NCI-H187 treated with DMSO at 0.1 percent for 48 hours (cell line): ENCODE measurements at places on chromosomes 7 and 10.
A peak's percentile ranks its signal among the peaks of the same experiment; 100 is the strongest.

DNA sequence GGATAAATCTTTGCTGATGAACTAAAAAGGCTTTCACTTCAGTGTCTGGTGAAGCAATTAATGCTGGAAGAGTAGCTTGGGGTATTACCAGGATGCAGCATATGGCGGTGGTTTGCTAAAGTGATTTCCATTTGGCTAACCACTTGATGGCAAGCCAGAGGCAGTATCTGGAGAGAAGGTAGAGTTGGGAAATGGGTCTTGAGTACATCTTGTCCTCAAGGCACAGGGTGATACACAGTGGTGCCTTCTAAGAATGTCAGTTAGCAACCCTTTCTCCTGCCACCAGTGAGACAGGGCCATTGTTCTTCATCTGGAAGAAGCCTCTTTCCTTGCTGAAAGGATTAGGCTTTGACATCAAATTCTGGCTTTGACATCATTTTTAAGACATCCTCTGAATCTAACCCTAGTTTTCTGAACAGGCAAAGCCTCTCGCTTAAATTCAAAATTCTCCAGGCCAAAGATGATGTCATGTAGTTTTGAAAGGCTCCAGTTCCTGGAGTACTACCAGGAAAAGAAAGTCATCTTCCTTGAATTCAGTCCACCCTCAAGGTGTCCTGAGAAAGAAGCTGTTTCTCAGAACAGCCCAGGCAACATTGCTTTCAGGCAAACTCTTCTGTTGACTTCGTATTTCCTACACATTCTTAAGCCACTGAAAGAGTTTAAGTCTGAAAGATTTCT is 162.4 kb downstream of the ARID5B start:
- no peak for DNase-seq

DNA sequence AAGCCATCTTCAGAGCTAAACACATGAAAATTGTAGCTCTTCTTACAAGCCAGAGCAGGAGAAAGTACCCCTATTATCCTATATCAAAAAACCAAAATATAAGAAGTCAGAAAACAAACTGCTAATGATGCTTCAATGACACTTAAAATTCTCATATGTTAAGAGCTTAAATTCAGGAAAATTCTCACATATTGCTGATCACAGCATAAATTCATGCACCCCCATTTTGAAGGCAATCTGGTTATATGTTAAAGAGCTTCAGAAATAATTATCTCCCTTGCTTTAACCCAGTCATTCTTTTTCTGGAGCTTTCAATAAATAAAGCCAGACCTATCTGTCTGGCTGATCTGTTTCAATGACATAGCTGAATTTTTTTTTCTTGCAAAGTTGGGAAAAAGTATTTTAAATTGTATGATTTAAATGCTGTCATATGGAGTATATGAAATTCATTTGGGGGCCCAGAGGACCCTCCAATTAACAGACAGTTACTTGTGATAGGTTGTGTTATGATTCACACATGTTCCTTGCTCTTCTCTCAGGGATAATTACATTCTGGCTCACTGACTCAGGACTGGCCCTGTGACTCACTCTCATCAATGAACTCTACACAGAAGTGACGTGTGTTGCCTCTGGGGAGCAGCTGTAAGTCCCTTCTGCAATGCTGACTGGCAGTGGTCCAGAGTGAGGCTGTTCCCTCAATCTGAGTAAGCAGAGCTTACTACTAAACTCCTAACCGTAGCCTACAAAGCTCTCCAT is 85.2 kb downstream of the HGF start:
- peak; percentile 20 for DNase-seq

DNA sequence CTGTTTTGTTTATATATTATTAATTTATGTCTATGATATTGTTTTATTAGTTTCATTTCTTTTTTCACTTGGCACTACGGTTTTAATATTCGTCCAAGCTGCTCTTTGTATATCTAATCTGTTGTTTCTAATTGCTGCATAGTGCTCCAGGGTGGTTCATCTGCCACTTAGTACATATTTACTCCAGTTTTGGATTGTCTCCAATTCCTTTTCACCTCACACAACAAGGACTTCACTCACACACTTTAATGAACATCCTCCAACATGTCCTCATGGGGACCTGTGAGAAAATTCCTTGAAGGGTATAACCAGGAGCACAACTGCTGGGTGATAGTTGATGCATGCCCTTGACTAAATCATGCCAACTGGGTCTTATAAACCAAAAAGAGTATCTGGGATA is 14.1 kb upstream of the NOC3L start:
- DNase-seq, result no peak

DNA sequence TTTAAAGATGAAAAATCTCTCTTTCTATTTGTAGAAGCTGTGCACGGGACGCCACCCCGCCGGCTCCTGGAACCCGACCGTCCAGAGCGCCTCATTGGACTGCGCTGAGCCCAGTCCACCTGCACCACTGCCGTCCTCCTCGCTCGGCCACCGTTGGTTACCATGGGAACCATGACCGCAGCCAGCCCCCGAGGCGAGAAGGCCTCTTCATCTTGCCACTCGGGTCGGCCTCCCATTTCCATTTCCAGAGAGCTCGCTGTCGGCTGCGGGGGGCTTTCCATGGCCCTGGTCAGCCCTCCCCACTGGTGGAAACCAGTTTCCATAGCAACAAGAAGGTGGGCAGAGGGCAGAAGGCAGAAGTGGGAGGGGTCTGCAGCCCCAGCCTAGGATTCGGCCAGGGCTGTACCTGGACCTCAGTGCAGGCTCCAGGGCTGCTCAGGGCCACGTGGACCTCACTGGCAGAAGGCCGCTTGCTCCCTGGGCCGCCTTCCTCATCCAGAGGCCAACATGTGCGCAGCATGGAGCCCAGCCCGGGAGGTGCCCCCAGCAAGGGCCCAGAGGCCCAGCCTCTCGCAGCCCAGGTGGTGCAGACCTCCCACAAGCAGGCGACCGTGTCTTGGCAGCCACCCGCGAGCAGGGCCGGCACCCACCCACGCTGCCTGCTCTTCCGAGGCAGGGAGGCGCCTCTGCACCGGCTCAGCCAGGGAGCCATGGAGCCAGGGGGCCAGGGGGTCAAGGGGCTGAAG is 283.5 kb upstream of the PPP2R2D start:
- no peak for DNase-seq

DNA sequence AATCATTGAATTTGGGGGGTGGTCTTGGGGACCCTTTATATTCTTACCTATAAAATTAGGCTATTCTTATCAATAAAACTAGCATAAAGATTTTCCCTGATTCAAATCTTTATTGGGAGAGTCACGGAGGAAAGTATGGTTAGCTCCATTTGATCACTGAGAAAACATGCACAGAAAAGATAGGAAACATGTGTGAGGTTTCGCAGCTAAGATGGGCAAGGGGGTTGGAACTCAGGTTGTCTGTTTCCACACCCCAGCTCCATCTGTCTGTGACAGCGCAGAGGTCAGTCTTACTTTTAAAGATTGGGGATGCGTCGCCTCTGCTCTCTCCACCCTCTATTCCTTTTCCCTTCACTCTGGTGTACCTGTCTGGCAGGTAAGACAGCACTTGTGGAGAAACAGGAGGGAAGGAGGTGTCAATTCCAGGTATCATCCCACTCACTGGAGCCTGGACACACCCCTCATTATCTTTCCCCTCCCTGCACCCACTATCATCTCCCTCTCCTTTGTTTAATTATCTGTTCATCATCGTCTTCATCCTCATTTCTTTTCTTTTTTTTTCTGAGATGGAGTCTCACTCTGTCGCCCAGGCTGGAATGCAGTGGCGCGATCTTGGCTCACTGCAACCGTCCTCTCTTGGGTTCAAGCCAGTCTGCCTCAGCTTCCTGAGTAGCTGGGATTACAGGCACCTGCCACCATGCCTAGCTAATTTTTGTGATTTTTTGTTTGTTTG is 2.4 kb upstream of the DENND10 start:
- DNase-seq, result no peak

DNA sequence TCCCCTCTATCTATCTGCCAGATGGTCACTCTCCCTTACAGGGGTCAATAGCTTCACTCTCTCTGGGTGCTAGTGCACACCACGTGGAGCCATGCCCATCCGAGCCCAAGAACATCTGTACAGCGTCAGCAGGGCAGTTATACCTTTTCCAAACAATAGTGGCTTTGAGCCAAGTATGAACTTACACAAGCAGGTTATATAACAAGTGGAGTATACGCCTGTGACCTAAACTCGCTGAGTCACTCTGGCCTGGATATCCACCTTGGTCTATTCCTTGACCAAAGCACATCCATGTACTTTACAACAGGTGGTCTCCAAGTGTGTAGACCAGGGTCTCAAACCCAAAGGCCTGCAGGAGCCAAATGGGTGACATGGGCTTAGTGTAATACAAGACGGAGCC is 20.3 kb downstream of the PLAC9 start:
- DNase-seq, result no peak

GRCh38 chr10:130866857-130867256 is 444.7 kb downstream of the TCERG1L start:
- DNase-seq, result no peak

- DNase-seq, result peak; percentile 79
These were observed at the start of gene XRCC2 for GRCh38 chr7:152675759-152676636. XRCC2 (minus strand) TSS chr7:152676141; CDS start chr7:152676079, 62 bp downstream.

DNA sequence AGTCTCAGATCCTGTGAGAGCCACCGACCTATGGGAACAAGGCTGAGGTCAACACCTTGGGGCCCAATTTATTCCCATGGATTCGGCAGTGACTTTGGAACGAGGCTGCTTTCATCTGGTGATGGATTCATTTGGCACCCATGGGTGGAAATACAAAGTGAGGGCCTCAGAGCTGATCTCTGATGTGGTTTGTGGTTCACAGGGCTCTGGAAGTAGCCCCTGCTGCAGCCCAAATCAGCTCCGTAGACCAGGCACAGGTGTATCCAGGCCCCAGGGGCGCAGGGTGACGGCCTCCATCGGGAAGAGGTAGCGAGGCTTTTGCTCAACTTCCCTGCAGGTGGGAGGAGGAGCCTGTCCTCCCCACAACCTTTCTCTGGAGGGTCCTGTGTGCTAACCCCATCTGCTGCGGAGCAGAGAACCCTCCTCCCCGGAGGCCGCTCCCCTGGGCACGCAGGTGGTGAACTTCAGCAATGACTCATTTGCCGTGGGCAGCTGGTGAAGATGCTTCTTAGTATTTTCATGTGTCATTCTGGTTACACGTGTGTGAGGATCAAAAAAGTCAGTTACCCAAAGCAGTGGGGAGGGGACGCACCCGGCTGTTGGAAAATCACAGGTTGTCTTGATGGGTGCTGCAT is 7.5 kb upstream of the JAKMIP3 start:
- no peak for DNase-seq

- DNase-seq, result no peak
These were observed 10.9 kb upstream of the IKZF1 start for GRCh38 chr7:50293509-50294179.

- DNase-seq, result no peak
These were observed 29.3 kb downstream of the AP3M1 start for GRCh38 chr10:74121368-74121767.

- no peak for DNase-seq
These were observed 438.1 kb downstream of the SUGCT start for GRCh38 chr7:40572810-40573465.

- no peak for DNase-seq
These were observed 278.3 kb downstream of the KCNMA1 start for GRCh38 chr10:77359287-77359691.

DNA sequence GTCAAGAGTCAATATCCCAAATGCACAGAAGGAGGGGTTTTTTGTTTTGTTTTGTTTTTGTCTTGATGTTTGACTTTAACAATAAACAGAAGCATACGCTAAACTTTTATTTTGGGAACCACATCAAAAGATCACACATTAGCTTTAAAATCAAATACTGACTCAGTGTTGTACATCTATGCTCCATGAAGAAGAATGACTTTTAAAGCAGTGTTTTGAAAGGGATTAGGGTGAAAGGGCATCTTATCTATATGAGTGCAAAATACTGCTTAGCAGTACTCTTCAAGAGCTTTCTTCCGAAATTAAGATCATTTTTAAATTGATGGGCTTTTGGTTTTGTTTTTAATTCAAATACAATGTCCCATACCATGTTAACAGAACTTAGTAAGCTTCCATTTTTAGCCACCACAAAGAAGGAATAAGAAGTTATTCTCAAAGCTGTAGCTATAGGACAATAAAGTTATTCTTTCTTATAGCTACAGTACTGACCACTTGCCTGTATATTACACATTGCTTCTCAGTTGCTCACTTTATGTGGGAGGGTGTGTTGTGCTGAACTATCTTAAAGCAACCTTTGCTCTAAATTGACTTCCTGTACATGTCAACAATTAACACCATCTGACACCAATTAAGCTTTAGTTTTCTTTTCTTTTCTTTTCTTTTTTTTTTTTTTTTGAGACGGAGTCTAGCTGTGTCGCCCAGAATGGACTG is 144.3 kb upstream of the KAT6B start:
- no peak for DNase-seq

GRCh38 chr7:156100086-156100485 is 287.8 kb upstream of the SHH start:
- DNase-seq, result no peak

- no peak for DNase-seq
These were observed 673.9 kb downstream of the PARD3 start for GRCh38 chr10:34141032-34141680.

GRCh38 chr10:33501161-33501560 is 166.7 kb upstream of the NRP1 start:
- DNase-seq, result no peak

DNA sequence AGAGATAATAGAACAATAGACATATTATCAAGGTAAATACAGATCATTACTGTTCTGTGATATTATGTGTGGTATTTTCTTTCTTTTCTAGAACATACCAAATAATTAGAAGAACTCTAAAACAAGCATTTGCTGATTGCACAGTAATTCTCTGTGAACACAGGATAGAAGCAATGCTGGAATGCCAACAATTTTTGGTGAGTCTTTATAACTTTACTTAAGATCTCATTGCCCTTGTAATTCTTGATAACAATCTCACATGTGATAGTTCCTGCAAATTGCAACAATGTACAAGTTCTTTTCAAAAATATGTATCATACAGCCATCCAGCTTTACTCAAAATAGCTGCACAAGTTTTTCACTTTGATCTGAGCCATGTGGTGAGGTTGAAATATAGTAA is 185.5 kb downstream of the CFTR start:
- DNase-seq, result no peak

- no peak for DNase-seq
These were observed 187.8 kb downstream of the PARD3 start for GRCh38 chr10:34627331-34627730.

- DNase-seq, result no peak
These were observed 184.5 kb downstream of the PRKCQ start for GRCh38 chr10:6395606-6396005.

- DNase-seq, result no peak
These were observed 26.4 kb upstream of the GNA12 start for GRCh38 chr7:2870471-2870931.

- DNase-seq, result no peak
These were observed 133.3 kb downstream of the SLC25A13 start for GRCh38 chr7:96188591-96188991.

GRCh38 chr10:99782447-99783286 is at the start of gene ABCC2:
ABCC2 (plus strand) TSS chr10:99782640; CDS start chr10:99782845, 205 bp downstream.
- DNase-seq, result no peak

GRCh38 chr7:147510923-147511322 is 1079.6 kb upstream of the C7orf33 start:
- DNase-seq, result no peak
